ENCODE measurements at places on chromosomes 5 and 9. TPM values are rescaled to one million over a fixed set of nuclear protein-coding genes. Genes with fewer than 3 reads are reported as not detected.

CACNA1B gene
- total RNA-seq, result under 0.01 TPM

APC gene
- 52.9 TPM for total RNA-seq

LOX gene
- total RNA-seq, result 22.4 TPM

C9orf50 gene
- total RNA-seq, result 0.09 TPM

ADAMTS12 gene
- total RNA-seq, result 16.9 TPM

PCSK5 gene
- 10.7 TPM for total RNA-seq

PCDHA2 gene
- 0.18 TPM for total RNA-seq

UNC5A gene
- 0.36 TPM for total RNA-seq
